ENCODE measurements at places on chromosomes 11 and 22. TPM values are rescaled to one million over a fixed set of nuclear protein-coding genes. Genes with fewer than 3 reads are reported as not detected.

The APOL4 gene
- 14.3 TPM for total RNA-seq

The ABCG4 gene
- total RNA-seq, result 0.14 TPM

The DEUP1 gene
- total RNA-seq, result not detected

The GRAP2 gene
- 10.1 TPM for total RNA-seq

The CALCA gene
- total RNA-seq, result not detected

The HMGXB4 gene
- total RNA-seq, result 17.5 TPM

The CRYBB2 gene
- total RNA-seq, result not detected

The MYEOV gene
- total RNA-seq, result 0.23 TPM

The FAM83F gene
- 0.35 TPM for total RNA-seq

The PRSS23 gene
- total RNA-seq, result 100 TPM

The SLC22A8 gene
- not detected for total RNA-seq

The KCNQ1 gene
- 52.9 TPM for total RNA-seq

The GRAMD1B gene
- 4.8 TPM for total RNA-seq

GRCh38 chr11:399731-400211, 5.8 kb downstream of the PKP3 start:
- no peak for DNase-seq

DNA sequence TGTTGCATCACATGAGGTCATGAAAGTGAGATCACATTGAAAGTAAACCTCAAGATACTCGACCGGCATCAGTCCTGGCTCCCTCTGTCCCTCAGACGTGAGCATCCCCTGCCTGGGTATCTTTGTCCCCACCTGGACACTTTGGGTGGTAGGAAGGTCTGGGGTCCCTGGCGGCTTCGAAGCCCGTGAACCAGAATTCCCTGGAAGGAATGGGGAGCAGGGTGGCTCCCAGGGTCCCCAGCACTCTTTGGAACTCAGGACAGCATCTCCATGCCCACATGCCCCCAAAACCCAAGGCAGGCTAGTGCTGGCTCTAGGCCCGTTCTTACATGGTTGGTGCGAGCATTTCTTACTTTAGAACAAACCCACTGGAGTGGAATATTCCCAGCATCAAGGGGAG, 7.5 kb downstream of the DERL3 start:
- peak; percentile 13 for DNase-seq

GRCh38 chr22:40314041-40314440, 32.3 kb upstream of the ADSL start:
- no peak for DNase-seq

DNA sequence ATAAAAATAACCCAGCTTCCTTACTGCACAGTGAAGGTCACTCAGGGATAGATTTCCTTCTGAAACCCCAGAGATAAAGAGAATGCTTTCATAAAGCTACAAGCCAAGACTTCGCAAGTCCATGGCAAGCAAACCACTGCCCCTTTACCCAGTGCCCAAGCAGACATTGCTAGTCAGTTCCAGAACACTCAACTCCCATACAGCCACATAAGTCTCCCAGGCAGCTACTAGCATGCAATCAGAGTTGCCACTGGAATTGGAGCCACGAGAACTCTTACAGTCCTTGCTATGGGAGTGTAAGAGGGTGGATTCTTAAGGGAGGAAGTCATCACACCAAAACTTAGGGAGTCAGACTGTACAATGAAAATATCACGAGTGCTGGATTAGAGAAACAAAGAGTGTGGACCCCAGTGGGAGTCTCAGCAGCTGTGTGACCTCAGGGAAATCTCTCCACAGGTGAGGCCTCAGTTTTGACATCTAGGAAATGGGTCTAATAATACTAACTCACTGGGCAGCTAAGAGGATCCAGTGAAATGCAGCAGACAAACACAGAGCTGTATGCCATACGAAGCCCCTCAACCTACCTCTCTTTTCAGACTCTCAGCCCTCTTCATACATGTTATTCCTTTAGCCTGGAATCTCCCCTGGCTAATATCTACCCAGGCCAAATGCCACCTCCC, 526.6 kb downstream of the MN1 start:
- DNase-seq, result no peak

GRCh38 chr11:10205928-10206327, 88.1 kb downstream of the SBF2 start:
- no peak for DNase-seq

DNA sequence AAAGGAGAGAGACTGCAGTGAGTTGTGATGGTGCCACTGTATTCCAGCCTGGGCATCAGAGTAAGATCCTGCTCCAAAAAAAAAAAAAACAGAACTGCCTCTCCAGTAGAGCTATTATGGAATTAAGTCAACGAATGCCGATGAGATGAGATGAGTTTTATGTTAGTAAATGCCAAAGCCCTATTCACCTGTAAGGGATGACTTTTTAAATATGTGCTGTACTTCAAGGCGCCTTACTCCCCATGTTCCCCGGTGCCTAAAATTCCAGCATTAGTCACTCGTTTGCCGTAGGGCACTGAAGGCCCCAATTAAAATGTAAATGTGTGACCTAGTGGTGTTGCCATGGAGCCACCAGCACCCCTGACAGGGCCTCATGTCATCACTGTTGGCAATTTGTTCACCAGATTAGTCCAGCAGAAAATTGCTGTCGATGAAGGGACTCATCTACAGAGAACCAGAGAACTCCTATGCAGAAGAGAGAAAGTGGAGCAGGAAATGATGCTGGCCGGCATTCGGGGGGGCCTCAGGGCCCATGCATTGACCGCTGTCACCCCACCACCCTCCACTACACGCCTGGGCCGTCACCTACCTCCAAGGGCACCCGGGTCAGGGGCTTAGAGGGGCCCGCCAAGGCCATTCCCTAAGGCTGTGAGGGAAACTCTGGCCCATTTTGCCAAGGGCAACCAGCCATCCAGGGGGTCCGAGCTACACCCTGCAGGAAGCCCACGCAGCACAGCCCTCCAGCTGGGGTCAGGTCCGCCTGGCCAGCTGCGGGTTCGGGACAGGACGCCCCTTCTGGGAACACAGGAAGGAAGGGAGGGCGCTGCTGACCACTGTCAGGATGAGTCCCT, 17.8 kb downstream of the LIF start:
- no peak for DNase-seq

- no peak for DNase-seq
These were observed 114.9 kb downstream of the ETS1 start for GRCh38 chr11:128472128-128473089.

DNA sequence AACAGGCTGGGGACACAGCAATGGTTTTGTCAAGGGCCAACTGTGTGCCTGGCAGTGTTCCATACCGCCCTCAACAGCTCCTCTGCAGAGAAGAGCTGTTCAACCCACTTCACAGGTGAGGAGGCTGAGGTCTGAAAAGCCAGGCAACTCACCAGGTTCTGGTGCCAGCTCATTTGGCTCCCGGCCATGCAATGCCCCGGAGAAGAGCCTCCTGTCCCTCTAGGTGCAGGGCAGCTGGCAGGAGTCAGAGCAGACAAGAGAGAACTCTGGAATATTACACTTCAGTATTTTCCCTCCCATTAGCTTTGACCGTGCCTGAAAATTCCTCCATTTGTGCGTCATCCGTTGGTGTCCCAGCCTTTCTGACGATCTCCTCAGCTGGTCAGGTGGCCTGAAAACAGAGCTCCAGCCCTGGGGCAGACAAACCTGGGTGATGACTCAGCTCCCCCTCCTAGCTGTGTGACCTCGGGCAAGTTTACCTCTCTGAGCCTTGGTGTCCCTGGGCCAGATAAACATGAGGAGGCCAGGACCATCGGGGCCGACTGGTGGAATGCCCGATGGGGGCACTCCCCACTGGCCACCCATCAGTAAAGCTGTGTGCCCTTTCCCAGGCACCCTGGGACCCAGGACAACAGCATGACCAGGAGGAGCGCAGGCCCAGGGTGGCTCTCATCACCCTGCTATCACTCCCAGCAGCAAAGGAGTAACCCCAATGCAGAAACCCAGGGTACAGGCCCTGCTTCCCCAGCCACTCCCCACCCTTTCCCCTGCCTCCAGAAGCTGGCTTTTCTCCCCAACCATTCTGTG, 9.6 kb upstream of the C1QTNF6 start:
- peak; percentile 76 for DNase-seq

- DNase-seq, result no peak
These were observed 31.7 kb downstream of the FAM181B start for GRCh38 chr11:82701847-82702520.

DNA sequence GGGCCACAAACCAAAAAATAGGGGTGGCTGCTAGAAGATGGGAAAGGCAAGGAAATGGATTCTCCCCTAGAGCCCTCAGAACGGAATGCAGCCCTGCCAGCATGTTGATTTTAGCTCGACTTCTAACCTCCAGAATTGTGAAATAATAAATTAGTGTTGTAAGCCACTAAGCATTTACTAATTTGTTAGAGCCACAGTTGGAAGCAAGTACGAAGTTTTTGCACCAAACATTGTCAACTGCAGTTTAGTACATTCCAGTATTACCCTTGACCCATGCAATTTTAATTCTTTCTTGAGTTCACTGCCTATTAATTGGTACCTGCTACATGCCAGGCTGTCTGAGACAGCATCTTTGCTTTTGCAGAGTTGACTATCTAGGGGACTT, 32.2 kb downstream of the PARVA start:
- no peak for DNase-seq

GRCh38 chr11:65894034-65894591, 3.6 kb downstream of the CCDC85B start:
- no peak for DNase-seq

GRCh38 chr22:19877626-19878339, 23.1 kb upstream of the GNB1L start:
- peak; percentile 58 for DNase-seq

GRCh38 chr11:106378513-106379179, 301.2 kb downstream of the AASDHPPT start:
- no peak for DNase-seq

DNA sequence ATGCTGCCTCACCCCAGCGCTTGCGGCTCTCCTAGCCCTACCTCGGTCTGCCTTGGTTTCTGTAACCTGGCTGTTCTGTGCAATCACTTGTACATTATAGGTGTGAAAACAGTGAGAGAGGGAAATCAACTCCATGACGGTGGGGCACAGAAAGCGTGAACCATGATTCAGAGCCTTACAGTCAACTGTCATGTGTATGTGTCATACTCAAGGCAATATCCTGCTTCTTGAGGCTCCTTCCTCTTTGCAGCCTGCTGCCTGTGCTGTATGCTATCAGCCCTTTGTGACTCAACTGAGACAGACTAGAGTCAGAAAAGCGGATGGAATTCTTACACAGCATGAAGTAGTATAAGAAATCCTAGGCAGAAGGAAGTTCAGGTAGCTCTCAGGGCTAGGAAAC, 2.1 kb downstream of the NRIP3 start:
- DNase-seq, result no peak

DNA sequence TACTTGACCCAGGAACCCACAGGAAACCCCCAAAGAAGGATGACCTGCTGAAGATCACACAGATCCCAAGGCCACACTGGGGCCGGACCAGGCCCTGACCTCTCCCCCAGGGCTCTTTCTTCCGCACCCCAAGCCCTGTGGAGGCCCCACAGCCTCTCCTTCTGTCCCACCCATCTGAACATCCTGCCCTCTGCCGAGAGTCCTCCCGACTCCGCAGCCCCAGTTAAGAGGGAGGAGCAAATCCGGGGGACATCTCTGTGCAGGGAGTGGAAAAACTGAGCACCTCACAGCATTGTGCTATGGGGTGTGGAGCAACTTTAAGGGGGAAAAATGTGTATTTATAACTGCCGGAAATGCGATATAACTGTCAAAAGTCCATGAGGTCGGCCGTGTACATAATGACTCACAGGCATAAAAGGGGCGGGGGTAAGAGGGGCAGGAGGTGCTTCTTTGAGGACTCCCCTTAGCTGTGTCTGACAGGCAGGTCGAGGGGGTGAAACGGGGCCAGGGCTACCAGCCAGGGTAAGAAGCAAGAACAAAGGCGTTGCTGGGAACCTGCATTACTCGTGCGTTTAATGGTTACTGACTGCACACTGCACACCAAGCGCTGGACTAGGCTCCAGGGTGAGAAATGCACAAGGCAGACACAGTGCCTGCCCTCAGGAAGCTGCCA, 57.2 kb downstream of the WNT11 start:
- DNase-seq, result no peak

DNA sequence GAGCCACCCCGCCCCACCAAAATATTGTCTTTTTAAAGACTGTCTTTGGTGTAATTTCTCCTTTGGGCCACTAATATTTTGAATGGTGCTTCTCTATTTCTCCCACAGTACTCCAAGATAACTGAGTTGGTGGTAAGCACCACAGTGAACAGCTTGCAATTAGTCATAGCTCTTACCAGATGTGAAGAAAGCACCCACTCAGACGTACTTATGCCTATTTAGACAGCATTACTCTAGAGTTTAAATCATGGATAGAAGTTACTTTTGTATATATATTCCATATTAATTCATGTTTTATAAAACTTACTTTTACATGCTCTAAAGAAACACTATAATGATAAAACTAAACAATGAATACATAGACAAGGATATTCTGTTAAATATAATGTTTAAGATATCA, 12.7 kb downstream of the ANO3 start:
- no peak for DNase-seq

- no peak for DNase-seq
These were observed 17.5 kb upstream of the TMEM184B start for GRCh38 chr22:38290347-38290746.

DNA sequence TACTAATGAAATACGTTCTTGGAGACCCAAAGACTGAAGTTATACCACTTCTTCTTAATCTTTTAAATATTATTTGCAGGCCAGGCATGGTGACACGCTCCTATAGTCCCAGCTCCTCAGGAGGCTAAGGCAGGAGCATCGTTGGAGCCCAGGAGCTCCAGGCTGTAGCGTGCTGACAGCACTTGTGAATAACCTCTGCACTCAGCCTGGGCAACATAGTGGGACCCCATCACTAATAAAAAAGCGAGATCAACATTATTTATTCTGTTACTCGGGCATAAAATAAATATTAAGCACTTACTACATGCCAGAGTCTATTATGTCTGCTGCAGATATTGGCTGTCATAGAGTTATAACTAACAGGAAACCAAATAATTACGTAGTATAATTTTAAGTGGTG, 720 bp upstream of the MED17 start:
- DNase-seq, result no peak

GRCh38 chr11:33848717-33849390, 43.0 kb downstream of the LMO2 start:
- no peak for DNase-seq

- DNase-seq, result no peak
These were observed 275.5 kb upstream of the B3GAT1 start for GRCh38 chr11:134687548-134687947.

- no peak for DNase-seq
These were observed 4.6 kb downstream of the RFPL1 start for GRCh38 chr22:29442976-29443375.

- no peak for DNase-seq
These were observed 13.8 kb downstream of the PAMR1 start for GRCh38 chr11:35511666-35512065.

Measured in upper lobe of right lung (tissue), 1 donor.